ENCODE measurements at places on chromosomes 1 and 21.
A peak's percentile ranks its signal among the peaks of the same experiment; 100 is the strongest.

GRCh38 chr1:166271151-166271538 is 104.3 kb upstream of the FAM78B start:
- DNase-seq: no peak

DNA sequence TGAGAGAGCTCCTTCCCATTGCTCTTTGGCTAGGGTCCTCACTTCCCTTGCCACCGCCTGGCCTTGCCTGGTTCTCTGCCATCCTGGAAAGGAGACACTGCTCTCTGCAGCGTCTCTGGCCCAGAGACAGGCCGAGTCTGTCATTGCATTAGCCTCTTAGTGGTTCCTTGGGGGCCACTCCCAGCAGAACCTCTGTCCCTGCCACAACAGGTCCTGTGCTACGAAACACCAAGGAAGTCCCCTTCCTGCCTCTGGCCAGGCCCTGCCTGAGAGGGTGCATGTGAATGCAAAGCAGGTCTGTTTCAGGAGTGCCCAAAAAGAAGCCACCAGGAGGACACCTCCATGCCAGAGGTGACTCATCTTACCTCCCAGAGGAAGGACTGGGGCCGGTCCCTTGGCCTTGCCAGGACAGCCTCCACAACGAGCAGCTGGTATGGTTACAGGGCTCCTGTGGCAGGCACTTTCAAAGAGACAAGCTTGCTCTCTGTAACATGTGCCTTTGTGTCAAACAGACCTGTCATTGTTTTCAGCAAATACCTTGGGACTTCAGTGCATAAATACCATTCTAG is 59.6 kb downstream of the VPS26C start:
- DNase-seq: no peak

GRCh38 chr1:223140611-223141405 is 2.2 kb downstream of the TLR5 start:
- DNase-seq: peak; percentile 39

DNA sequence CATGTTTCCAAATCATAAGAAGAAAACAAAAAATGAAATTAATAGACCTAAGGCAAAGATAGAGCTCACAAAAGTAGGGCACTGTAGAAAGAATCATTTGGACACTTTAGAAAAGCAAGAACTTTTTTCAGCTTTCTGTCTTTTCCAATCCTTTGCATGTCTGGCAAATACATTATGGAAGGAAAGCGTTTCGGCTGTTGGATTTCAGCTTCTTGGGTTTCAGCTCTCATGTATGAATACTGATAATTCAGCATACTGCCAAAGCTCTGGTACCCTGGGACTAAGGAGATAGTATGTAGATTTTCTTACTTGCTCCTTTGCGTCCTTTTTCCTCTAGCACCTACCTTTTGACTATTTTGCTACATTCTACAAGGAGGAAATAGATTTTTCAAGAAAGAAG is 375.9 kb downstream of the BRINP3 start:
- DNase-seq: no peak

- no peak for DNase-seq
Measured at GRCh38 chr1:21932127-21932526, 5.0 kb downstream of the HSPG2 start.

DNA sequence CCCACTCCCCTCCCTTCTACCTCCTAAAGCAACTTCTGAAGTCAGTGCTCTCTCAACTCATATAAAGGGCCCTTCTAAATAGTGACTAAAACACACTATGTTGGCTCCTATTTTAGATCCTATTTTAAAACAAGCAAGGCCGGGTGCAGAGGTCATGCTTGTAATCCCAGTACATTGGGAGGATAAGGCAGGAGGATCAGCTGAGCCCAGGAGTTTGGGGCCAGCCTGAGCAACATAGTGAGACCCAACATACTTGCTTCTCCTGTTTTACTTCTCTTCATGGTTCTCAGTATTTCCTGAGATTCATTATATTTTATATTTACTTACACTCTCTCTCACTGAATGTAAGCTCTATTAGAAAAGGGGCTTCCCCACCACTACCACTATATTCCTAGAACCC is 42.5 kb downstream of the LUZP1 start:
- no peak for DNase-seq

- no peak for DNase-seq
Measured at GRCh38 chr1:94036730-94037129, 84.2 kb downstream of the ABCA4 start.

GRCh38 chr1:162856260-162856659 is 4.7 kb downstream of the CCDC190 start:
- DNase-seq: no peak

DNA sequence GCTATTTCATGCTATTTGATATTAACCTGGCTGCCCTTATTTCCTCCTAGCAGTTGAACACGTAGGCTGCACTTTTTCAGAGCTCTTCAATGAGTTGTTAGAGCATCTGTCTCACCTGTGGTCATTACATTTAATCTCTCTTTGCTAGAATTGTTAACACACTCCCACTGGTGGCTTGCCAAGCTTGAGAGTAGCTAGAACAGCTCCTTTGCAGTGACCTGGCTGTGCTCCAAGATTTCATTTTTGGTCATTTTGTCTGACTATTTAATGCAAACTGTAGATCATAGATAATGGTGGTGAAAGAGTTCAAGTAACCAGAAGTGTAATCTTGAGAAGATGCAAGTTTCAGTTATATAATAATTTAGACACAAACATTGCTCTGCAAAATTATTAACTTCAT is 105.6 kb downstream of the LRRC7 start:
- DNase-seq: no peak

DNA sequence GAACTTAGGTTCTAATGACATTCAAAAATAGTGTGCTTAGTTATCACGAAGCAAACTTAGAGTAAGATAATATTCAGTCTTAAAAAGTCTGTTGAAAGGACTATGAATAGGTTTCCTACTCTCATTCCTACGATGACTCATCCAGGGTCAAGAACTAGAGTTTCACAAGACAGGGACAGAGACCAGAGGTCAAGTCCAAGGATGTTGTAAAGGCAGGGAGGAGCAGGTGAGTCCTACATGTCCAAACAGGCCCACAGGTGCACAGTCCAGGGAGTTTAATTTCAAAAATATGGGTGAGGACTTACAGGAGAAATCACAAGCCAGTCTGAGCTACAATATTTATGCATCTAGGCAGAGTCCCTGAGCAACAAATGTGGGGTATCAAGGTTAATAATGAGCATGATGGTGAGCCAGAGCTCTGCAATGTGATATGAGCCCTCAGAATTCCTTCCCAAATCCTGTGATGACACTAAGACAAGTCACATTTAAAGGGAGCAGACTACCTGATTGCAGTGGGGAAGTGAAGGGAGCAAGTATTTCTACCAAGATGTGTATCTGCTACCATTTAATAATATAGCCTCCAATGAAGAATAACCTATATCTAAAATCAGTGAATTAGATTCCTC is 100.0 kb upstream of the NRIP1 start:
- no peak for DNase-seq

- DNase-seq: no peak
Measured at GRCh38 chr1:26690576-26691031, 5.2 kb upstream of the ARID1A start.

- peak; percentile 37 for DNase-seq
Measured at GRCh38 chr1:8815582-8816151, 1.8 kb downstream of the RERE start.

DNA sequence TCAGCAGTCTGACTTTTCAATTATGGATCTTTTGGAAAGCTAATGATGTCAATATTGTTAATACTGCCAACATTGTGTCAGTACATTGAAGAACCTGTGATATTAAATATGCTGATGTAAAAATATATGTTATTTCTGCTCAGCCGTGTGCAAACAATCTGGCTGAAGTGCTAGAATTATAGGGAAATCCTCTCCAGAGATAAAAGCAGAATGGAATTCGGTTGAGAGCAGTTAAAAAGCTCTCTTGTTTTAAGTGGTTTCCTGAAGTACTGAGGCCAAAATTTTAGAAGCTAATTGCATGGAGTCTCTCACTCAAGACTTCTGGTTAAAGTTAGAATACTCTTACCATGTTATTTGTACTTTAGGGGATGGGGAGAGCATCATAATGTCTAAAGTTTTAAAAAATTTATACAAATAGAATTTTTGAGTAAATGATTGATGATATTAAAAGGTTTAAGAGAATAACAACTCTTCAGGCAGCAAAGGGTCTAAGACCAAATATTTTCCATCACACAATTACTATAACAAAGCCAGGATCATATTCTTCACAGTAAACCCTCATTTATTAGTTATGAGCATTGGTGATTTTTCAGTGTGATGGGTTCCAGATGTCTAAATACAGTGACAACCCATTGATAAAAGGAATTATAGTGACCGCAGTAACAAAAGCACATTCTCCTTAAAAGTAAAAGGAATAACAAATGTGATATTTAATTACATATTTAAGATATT is 834.2 kb upstream of the CXADR start:
- DNase-seq: no peak

GRCh38 chr1:221316491-221317056 is 425.3 kb downstream of the DUSP10 start:
- DNase-seq: no peak

DNA sequence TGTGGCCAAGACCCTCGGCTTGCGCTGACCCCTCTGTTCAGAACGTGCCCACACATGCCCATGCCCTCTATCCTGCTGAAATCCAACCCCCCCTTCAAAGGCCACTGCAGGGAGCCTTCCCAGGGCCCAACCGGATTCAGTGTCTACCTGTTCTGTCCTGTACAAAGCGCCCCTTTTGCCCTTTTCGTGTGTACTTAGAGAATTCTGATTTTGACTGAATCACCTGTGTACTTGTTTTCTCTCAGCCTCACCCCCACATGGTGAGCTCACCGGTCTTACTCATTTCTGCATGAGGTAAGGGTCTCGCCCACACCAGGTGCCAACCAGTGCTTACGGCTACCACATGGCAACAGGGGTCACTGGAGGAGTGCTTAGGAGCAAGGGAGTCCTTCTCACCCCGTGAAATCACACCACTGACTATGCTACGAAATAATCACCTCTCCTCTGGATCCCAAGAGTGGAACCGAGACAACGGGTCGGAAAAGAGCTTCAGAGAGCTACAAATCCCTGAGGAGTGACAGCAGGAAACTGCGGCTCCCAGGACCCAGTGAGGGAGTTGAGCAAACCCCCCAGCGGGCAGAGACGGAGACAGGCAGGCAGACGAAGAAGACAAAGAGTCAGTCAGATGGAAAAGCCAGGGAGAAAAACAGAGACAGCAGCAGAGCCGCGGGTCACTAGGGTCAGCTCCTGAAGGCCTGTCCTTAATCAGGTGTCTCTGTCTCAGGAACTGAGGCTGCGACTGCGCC is 2.1 kb upstream of the S100A2 start:
- DNase-seq: no peak

- DNase-seq: no peak
Measured at GRCh38 chr21:27681038-27681437, 714.1 kb upstream of the ADAMTS5 start.

GRCh38 chr1:76759171-76759860 is 108.0 kb upstream of the ST6GALNAC5 start:
- no peak for DNase-seq

GRCh38 chr1:22343456-22344328 is 108.0 kb upstream of the ZBTB40 start:
- no peak for DNase-seq

- no peak for DNase-seq
Measured at GRCh38 chr1:84508510-84508909, 2.1 kb upstream of the GNG5 start.

- no peak for DNase-seq
Measured at GRCh38 chr21:15397258-15397657, 332.5 kb upstream of the NRIP1 start.

- DNase-seq: no peak
Measured at GRCh38 chr1:51342591-51343206, 12.3 kb upstream of the TTC39A start.

GRCh38 chr1:207713529-207713928 is 38.3 kb upstream of the CD46 start:
- no peak for DNase-seq

DNA sequence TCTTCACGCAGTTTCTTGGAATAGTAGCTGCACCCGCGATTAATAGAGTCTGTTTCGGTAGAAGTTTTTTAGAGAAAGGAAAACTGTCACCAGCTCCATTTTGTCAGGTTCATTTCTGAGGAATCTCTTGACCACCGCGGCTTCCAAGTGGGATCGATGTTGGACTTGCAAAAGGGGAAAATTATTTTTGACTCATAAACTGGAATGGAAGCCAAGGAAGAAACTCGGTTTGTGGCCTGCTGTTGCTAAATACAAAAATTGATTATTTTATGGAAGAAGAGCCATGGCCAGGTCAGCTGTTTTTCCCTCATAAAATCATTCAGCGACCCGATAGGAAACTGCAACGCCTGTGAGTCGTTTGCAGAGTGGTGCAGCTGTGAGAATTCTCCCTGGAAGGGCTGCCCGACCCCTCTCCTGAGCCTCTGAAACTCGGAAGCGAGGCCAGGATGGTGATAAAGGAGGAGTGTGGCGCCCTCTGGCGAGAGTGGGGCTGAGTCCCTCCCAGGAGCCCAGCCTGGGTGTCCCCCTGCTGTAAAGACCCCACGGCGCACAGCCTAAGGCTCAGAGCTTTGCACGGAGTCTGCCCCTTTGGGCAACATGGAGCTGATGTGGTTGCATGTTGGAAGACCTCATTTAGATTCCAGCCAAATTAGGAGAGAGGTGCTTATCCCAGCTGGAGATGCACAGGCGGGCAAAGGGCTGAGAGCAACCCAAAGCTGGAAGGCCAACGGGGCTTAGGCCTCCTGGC is 83.6 kb upstream of the SLC25A33 start:
- peak; percentile 86 for DNase-seq

DNA sequence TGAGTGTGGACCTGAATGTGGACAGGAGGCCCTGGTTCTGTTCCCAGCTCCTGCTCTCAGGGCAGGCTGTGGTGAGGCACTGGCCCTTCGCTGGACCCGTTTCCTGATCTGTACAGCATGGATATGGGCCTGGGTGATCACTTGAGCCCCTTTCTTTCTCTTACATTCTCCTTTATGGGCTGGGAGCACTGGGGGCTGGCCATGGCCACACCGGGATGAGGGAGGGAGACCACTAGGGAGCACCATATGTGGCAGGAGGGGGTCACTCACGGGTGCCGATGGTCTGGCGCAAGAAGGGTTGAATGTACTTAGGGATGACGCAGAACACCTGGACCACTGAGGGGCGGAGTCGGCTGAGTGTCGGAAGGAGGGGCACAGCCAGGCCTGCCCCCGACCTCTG is 2.7 kb downstream of the DCST2 start:
- DNase-seq: no peak

DNA sequence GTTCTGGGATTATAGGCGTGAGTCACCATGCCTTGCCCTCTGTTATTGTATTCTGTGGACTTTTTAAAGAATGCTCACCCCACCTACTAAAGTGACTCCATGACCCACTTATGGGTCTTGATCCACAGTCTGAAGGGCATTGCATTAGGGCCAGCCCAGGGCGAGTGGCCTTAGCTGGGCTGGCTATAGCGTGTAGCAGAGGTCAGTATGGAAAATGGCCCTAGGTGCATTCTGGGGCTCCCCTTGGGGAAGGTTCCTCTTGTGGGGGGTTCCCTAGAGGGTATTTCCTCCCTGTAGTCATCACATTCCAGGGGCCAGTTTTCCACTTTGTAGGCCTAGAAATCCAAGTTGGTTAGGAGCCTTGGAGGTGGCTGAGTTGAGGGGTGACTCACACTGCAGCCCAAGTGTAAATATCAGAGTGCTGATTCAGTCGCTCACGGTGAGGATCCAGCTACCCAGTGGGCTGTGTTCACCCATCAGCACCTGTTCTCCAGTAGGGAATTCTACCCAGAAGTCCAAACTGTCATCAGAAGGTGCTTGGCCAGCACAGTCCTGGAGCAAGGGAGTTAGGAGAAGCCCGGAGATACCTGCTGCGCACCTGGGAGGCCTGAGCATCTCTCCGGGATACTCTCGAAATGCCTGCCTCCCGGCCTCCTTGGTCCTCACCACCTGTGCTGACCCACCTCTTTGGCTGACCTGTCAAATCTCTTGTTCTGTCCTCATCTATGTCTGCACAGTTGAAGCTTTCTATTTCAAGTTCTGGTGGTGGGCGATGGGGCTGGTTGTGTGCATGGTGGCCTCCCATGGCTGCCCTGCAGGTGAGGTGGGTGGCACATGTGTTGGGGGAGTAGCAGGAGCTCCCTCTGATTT is 52.2 kb downstream of the NENF start:
- no peak for DNase-seq
